ENCODE measurements at places on chromosomes 1 and 21.

DNA sequence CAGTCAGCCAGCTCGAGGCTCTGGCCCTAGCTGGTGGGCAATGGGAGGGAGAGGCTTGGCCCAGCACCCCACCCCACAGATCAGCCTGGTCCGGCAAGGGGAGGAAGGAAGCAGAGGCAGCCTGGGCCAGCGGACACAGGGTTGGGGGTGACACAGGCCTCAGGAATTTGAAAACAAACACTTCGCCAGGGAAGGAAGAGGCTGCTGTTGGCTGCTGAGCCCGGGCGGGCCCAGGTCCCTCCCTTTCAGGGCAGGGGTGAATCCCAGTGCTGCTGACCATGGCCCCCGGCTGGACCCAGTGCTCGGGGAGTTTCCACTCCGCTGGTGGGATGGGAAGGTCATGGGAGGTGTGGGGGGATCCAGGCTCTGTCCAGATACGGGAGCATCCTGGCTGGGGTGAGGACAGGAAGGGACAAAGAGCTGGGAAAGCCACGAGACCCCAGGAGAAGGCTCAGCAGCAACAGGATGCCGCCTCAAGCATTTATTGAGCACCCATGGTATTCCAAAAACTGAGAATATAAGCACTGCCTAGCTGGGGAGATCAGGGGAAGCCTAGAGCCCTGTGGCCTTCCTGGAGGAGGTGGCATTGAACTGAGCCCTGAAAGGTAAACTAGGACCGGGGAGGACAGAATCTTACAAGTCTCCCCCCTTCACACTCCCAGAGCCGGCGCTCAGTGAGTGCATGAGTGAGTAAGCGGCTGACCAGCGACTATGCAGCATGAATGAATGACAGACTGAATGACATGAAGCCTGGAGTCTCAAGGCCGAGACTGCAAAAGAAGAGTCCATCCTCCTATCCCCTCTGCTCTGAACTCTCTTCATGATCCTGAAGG, 26.2 kb upstream of the EPHA2 start:
- DNase-seq = no peak

DNA sequence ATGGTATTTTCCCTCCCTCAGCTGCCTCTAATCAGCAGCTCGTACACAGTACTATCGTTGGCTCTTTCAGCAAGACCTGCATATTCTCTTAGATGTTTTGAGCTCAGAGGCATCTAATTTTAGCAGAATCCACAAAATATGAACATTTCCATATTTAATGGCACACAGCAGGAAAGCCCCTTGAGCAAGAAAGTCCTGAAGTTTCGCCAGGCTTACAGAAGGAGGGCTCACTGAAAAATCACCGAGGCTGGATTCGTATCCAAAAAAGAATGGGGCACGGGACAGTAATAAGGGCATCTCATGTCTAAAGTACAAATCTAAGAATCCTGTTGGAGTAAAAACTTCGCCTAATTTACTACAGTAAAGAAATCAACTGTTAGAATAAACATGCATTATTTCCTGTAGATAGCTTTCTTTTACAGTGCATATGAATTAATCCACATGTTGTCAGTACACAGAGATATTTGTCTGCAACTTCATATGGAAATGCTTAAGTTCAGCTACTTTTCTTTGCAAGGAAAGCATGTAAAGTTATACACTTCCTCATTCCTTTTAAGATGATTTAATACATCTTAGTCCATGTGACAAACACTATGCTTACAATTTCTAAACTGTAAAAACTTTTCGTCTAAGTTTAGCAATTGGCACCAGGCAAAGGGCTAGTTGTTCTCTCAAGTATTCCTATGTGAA, 1205.3 kb upstream of the ADGRL4 start:
- no peak for DNase-seq

GRCh38 chr1:47593013-47593568, 155.2 kb downstream of the FOXD2 start:
- no peak for DNase-seq

GRCh38 chr1:198664068-198664788, 25.4 kb downstream of the PTPRC start:
- peak; percentile 97 for DNase-seq

GRCh38 chr1:1569341-1569740, 5.3 kb downstream of the SSU72 start:
- no peak for DNase-seq

GRCh38 chr1:65014321-65014720, 48.0 kb upstream of the JAK1 start:
- no peak for DNase-seq

DNA sequence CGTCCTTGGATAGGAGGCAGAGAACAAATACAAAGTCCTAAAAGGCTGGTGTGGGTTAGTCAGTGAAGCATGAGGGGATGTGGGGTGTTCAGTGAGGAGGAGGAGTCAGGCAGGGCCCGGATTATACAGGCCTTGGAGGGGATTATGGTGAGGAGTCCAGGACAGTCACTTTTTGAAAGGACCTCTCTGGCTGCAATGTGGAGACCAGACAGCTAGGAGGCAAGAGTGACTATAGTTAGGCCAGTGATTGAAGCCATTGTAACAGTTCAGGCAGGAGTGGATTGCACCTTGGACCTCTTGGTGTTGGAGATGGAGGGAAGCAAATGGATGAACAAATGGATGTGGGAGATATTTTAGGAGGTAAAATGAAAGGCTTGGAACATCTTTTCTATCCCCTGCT, 115.8 kb downstream of the C1orf94 start:
- DNase-seq = no peak

DNA sequence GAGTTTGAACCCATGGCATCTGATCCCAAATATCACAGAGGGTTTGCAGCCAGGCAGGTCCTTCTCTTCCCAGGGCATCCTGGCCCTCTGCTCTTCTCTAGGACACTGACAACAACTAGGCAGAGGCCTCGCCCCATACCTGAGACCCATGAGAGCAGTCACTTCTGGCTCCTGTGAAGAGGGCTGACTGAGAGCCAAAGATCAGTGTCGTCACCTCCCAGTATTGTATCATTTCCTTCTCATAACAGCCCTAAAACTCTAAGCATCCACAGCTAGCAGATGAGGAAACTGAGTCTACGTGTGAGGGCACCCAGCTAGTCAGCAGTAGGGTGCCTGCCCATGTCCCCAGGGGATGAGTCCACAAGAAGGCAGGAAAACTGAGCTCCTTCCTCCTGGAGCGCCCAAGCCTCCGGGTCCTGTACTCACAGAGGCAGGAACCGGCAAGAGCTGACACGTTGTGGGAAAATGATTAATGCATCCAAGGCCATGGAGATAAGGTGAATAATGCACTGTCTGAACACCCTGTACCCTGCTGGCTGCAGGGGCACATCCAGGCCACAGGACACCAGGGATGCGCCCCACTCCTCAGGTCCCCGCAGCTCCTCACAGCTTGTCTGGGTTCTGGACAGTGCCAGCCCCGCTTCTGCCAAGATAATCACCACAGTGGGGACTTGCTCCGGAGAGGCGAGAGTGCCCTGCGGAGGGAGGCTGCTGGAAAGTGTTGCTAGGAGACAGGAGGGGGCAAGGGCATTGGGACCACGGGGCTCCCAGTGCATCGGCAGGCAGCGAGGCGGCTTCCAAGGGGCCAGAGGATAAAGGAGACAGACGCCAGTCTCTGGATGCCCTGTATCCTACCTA, 340.0 kb downstream of the NPHP4 start:
- DNase-seq = no peak

- DNase-seq = no peak
Measured at GRCh38 chr1:21302747-21303715, 12.8 kb upstream of the ECE1 start.

GRCh38 chr1:230589951-230590350, 52.3 kb upstream of the COG2 start:
- no peak for DNase-seq

DNA sequence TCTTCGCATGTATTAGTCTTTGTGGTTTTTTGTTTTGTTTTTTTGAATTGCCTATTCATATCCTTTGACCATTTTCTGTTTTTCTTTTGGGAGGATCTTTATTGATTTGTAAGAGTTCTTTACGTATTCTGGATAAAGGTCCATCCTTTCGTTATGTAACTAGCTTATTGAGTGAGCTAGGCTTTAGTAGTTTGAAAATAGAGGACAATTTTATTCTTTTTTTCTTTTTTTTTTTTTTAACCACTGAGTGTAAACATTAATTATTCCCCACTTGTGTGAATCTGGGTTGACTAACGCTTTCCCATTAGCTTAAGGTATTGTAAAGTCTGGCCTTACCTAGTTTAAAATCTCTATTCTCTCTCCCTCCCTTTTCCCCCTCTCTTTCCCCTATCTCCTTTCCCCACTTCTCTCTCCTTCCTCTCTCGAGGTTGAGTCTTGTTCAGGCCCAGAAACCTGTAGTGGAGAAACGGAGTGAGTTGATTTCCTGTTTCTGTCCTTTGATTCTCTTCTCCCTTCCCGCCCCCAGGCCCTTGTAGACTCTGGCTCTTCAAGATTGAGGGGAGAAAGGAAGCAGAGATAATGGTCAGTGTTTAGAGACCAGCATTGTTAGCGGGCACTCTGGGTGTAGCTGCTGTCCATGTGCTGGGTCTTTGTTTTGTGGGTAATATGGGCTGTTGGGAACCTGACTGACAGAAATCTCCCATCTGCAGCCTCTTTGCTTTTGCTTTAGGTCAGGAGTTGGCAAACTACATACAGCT, 1.5 kb downstream of the MORC3 start:
- peak; percentile 70 for DNase-seq

DNA sequence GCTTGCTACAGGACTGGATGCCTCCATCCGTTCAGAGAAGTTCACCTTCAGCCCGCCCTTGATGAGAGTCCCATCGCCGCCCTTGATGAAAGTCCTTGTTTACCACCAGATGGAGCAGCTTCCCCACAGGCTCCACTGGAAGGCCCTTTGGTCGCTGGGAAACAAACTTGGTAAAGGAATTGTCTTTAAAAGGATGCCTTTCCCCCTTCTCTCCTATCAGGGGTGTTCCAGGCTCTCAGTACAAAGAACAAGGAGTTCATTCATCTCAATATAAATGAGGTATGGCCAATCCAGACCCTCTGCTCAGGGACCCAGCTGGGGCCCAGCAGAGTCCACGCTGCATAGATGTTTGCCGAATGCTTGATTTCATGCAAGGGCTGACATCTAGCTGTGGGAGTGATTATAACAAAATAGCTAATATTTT, 50.8 kb downstream of the CAPN9 start:
- peak; percentile 40 for DNase-seq

DNA sequence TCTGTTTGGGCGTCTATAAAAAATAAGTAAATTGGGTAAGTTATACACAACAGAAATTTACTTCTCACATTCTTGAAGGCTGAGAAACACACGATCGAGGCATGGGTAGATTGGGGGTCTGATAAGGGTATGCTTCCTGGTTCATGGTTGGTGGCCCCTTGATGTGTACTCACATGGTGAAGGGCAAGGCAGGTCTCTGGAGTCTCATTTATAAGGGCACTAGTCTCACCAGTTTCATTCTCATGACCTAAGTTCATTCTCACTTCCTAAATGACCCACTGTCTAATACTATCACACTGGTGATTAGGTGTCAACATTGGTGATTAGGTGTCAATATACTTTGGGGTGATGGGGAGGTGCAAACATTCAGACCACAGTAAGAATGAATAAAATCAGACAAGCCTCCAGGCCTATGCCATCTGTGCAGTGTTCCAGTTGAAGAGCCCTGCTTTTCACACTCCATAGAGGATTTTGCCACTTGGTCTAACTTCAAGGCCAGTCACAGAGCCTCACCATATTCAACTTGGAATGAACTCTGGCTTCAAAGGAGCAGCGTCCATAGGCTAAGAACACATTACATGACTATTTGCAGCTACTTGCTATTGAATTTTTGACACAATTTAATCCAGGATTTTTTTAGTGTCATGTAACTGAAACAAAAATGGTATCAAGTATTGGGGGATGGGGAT, 2.5 kb upstream of the GBP4 start:
- peak; percentile 62 for DNase-seq

DNA sequence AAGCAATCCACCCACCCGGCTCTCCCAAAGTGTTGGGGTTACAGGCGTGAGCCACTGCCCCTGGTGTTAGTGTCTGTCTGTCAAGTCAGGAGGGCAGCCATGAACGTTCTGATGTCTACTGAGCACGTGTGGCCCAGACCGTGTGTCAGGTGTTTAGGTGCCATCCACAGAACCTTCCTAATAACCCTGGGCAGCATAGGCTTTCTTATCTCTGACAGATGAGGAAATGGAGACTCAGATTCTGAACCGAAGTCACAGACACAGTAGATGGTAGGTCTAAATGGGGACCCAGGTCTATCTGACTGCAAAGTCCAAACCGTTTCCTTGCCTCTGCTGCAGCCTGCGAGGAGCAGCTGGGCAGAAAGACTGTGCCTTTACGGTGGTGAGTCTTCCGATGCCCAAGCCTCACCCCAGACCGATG, 622 bp upstream of the IL6R start:
- no peak for DNase-seq

DNA sequence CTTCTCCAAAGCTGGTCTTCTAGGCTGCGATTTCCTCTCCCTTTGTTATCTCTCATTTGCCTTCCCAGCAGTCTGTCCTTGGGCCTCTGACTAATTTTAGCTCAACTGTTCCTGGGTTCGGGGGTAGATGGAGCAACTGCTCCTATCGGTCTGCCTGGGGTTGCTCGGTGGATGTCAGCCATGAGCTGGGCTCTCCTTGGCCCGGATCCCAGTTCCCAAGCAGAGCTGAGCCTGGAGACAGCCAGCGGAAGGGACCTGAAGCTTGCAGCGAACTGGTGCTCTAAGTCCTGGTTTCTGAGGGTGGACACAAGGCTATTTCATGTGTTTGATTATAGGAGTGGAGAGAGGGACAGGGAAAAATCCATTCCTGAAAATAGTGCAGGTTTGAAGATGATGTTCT, 423.0 kb downstream of the RPS6KC1 start:
- no peak for DNase-seq

GRCh38 chr1:236870721-236871120, 75.6 kb downstream of the MTR start:
- DNase-seq = peak; percentile 94

DNA sequence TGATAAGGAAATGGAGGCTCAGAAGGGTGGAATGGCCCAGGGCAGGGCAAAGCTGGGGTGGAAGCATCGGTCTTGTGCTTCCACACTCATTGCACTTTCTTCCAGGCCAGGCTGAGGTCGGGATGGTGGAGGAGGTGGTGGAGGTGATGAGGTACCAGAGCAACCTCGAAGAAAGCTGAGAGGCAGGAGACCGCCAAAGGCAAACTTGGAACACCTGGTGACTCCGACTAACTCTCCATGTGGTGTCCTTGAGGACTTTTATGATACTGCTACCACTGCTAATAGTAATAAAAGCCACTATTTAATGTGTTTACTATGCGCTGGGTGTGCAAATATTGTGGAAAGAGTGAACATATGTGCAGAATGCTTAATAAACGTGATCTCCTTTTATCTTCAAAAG, 16.9 kb upstream of the BTG2 start:
- DNase-seq = no peak

DNA sequence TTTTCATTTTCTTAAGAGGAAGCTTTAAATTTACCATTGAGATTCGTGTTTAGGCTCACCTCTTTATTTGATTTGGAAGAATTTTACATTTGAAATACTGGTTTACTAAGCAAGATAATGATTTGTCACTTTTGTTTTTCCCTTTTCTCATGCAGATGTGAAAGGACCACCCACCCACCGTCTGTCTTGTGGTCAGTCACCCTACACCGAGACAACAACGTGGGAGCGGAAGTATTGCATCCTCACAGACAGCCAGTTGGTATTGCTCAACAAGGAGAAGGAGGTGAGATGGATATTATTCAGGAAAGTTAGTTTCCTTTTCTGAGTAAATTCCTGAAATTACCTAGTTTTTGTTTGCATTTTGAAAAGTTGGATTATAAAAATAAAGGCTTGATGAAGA, 189.5 kb downstream of the RASAL2 start:
- peak; percentile 92 for DNase-seq

GRCh38 chr1:223556414-223557129, 108.9 kb downstream of the CAPN8 start:
- peak; percentile 63 for DNase-seq
